ENCODE measurements at places on chromosomes 7 and 10.

- DNase-seq, result no peak
Measured at GRCh38 chr7:16651396-16652239, 5.6 kb downstream of the BZW2 start.

DNA sequence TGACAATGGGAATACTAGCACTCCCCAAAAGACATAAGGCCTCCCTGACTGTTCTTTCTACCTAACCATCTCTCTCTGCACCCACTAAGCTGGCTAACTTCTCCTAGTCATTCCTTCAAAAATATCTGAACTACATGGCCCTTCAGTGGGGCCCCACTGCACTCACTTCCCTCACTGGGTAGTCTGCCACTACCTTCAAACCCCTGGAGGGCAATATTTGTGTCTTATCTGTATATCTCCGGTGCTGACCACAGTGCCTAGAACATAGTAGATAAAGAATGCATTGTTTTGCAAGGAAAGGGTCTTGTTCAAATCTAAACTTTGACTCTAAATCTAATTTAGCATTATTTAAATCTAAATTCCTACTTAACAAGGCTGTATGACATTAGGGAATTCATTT lies 44.3 kb downstream of the CACUL1 start:
- no peak for DNase-seq

DNA sequence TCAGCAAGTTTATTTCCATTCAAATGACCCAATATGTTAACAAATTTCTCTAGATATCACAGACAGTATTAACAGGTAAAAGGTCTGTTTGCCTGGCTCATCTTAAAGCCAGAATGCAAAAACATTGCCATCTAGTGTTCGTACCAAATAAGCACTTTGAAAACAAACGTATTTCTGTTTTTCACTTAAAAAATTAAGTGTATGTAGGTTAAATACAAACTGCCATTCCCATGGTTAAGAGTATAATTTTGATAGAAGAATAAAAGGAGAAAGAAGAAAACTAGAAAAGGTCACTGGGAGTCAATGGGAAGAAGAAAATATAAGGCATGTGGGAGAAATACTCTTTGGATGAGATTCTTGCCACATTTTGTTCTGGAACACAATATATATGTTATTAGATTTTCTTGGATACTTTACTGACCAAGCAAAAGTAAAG lies 51.0 kb downstream of the ORC5 start:
- DNase-seq, result peak; percentile 6

DNA sequence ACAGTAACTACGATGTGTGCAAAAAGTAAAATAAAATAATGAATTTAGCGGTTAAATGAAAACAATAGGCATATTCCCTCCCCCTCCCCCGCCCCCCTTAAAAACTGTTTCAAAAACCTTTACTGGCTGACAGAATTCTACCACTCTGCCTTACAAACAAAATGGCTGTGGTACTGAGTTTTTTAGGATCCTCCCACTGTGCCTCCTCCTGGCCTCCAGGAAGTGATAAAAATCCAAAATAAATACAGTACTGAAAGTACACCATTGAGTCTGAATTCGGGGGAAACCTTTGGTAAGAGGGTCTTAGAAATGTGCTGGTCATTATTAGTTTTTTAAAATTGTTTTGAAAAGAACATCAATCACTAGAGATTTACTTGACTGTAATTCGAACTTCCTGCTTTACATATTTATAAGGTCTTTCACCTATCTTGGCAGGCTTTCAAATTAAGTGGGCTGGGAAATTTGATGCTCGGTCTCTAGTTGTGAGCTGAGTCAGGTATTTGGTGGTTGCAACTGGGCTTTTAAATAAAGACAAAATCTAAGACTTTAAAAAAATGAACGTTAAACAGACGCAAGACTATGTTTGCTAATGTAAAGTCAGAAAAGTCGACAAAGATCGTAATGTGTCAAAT lies 32.5 kb upstream of the EPC1 start:
- DNase-seq, result peak; percentile 77

- DNase-seq, result no peak
Measured at GRCh38 chr7:142375710-142376313, 118.0 kb upstream of the PRSS58 start.

DNA sequence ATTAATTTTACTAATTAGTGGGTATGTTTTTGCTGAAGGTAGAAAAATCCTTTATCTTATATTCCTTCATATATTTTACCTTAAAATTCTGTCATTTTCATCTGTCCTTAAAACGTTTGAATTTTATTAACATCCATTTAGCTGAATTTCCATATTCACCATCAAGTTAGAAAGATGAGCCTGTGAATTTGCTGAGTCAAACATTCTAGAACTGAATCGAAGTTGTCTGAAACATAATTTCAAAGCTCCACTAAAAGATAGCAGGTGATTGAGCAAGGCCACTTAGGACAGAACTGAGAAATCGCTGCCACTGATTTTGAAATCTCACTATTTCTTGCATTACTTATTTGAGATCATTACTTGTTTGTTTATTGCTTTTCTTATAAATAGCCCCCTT lies 17.5 kb downstream of the HGF start:
- no peak for DNase-seq

DNA sequence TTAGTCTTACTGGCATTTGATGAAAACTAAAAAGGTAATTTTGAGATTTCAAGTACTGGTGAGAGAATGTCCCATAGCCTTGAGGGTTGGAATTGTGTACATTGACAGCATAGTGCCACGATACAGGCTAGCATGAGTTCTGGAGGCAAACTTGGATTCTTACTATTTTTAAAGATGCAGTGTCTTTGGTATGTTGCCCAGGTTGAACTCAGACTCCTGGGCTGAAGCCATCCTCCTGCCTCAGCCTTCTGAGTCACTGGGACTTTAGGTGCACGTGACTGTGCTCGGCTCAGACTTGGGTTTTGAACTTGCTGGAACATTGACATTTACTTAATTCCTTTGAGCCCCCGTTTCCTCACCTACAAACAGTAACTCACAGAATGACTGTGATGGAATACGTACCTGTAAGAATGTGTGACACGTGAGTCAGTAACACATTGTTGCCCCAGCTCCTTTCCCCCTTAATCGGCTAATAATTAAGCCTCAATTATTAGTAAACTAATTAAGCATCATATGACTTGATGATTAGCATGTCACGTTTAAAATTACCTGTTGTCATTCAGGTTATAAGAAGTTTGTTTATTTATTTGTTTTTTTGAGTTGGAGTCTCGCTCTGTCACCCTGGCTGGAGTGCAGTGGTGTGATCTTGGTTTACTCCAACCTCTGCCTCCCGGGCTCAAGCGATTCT lies 10.6 kb downstream of the DNAJB6 start:
- peak; percentile 12 for DNase-seq

GRCh38 chr7:2230226-2230625 lies 2.5 kb downstream of the MAD1L1 start:
- DNase-seq, result no peak

GRCh38 chr10:114304571-114305421 lies 65.7 kb downstream of the VWA2 start:
- DNase-seq, result peak; percentile 52

DNA sequence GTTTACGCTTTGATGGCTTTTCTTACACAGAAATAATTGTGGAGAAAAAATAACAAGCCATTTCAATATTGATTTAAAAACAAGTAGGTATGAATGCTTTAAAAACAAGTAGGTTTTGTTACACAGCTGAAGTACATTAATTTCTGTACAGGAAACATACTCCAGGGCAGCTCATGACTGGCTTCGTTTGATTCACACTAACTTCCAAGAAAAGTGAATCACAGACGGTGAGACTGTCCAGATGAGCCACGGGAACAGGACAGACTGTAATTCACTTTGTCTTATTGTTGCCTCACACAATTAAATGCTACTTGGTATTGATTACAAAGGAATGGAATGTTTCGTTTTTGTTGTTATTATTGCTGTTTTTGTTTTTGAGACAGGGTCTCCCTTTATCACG lies 26.6 kb upstream of the SNX10 start:
- DNase-seq, result no peak

DNA sequence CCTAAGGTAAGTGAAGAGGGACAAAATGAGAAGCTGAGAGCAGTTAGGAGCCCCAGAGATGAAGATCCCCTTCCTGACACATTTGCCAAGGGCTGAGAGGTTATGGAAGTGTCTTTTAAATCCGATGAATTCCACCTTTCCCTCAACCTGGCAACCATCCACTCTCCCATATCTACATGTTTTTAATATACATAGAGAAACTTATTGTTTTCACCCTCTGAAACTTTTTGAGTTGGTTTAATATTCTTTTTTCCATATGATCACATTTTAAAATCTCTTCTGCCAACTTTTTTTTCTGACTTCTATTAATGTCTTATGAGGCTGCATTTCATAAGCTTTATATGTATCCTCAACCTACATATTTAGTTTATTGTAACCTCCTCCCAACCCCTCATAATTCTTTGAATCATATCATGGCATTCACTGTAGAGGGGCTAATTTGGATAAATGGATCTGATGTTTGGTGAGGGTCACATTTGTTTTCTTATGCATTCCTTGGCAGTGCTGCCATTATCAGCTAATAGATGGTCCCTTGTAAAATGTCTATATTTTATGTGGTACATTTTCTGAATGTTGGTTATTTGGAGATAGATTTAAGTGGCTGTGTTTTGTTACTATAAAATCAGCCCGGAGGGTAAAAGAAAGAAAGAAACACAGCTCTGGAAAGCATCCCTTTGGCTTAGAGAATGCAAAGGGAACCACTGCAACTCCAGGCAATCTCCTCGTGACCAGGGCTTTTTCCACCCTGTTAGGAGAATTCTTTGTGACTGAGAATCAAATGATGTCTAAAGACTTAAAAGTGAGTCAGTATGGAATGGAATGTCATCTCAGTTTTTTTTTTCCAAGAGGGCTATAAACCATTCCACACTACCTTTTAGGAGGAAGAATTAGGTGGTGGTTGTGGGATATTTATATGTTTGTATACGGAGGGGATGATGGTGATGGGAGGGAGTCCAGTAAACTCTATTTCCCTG lies 334.4 kb downstream of the SUGCT start:
- no peak for DNase-seq

GRCh38 chr10:19730907-19731217 lies 85.4 kb upstream of the PLXDC2 start:
- no peak for DNase-seq

All from CD4-positive, alpha-beta T cell treated with Interleukin-4 for 4 hours (primary cell).